ENCODE measurements at places on chromosomes 5 and 9.

- no peak for DNase-seq
Observed at GRCh38 chr9:85941966-85942912, 1.3 kb downstream of the NAA35 start.

- no peak for DNase-seq
Observed at GRCh38 chr5:80600943-80601693, 31.0 kb upstream of the ANKRD34B start.

DNA sequence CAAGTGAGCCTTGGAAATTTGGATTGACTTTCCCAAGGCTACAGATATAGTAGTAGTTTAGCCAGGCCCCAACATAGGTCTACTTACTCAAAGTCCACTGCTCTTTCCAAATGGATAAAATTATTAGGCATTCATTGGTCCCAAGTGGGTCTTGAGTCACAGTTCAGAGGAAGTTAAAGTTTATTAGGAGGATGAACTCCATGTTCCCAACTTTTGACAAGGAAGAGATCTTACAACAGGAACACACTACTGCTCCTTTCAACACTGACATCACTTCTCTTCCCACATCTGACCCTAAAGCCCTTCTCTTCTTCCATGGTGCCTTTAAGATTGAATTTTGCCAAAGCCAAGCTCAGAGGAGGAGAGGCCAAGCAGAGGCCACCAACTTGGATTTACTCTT lies 234.5 kb upstream of the TRIM32 start:
- DNase-seq, result no peak

- DNase-seq, result no peak
Observed at GRCh38 chr5:177117441-177118045, 16.0 kb upstream of the NSD1 start.

GRCh38 chr5:142669477-142669876 lies 16.4 kb downstream of the FGF1 start:
- no peak for DNase-seq

- DNase-seq, result no peak
Observed at GRCh38 chr5:130796902-130797301, 368.2 kb downstream of the HINT1 start.

GRCh38 chr5:1410156-1411014 lies 34.9 kb downstream of the SLC6A3 start:
- DNase-seq, result no peak

DNA sequence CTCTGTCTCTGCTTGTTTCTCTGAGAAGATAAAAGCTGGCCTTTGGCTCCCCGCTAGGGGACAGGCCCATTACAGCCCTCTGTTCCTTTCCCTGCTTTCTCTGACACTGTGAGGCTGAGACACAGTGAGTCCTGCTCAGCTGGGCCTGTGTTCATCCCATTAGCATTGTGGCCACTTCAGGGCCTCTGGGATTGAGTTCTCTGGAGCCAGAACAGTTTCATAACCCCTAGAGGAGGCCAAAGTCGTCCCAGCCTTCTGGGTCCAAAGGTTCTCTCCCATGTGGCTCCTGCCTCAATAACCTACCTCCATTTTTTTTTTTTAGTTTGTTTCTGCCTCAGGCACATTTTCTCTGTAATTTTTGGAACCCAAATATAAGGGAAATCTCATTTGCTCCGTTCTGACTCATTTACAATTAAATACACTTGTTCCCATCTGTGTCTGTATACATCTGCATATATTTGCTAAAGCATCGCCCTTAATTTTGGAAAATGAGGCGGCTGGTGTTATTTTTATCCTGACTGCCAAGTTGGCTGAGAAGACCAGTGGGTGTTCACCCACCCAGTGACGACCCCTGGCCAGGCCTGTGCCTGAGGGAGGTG lies 27.3 kb upstream of the CTNNA1 start:
- DNase-seq, result no peak

- DNase-seq, result no peak
Observed at GRCh38 chr5:148559461-148559860, 94.9 kb downstream of the HTR4 start.

GRCh38 chr5:160083501-160083900 lies 35.7 kb downstream of the PWWP2A start:
- no peak for DNase-seq

- DNase-seq, result no peak
Observed at GRCh38 chr5:89349246-89349980, 466.4 kb upstream of the MEF2C start.

DNA sequence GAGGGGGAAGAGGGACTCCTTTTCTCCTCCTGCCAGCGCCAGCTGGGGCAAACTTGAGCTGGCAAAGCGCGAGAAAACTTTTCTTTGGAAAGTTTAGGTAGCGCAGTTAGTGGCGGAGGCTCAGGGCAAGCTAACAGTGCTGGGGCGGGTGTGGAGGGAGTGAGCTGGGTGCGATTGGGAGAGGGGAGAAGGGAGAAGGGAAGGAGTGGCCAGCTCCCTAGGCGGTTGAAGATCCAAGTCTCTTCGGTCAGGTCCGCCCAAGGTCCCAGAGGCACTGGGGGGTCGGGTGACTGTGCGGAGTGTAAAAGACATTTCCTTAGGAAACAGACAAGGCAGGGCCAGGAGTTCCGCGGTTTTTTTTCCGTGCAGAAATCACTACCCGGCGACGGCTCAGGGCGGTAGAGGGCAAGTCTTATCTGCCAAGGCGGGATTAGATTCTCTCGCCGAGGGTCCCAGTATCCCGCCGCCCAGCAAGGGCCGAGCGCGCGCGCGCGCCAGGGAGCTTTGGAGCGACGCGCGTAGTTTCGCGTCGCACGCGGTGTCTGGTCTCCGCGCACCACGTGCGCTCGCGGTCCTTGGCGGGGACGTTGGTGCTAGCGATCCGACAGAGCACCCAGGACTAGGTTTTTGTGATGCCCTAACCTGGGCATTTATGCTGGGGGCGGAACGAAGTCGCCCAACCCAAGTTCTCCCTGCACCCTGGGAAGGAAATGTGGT lies 33.6 kb upstream of the NFIB start:
- DNase-seq, result no peak

DNA sequence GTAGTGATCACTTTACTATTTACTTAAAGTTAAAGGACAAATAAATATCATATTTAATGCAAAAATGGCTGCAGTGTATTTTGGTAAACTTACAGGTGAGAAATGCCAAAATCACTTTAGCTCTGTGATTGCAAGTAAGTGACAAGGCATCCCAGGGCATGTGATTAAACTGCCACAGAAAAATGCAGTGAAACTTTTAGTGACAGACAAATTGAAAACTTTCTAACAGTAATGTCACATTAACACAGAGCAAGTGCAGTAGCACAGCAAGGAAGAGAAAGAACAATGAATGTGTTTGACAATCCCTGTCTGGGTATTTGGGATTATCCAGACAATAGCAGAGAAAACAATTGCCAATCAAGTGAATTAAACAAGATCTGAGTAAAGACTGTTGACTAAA lies 606.8 kb downstream of the SLCO4C1 start:
- DNase-seq, result no peak

- DNase-seq, result no peak
Observed at GRCh38 chr9:536597-537511, 304.6 kb upstream of the DMRT1 start.

- DNase-seq, result no peak
Observed at GRCh38 chr9:121107029-121107428, 32.3 kb downstream of the CNTRL start.

DNA sequence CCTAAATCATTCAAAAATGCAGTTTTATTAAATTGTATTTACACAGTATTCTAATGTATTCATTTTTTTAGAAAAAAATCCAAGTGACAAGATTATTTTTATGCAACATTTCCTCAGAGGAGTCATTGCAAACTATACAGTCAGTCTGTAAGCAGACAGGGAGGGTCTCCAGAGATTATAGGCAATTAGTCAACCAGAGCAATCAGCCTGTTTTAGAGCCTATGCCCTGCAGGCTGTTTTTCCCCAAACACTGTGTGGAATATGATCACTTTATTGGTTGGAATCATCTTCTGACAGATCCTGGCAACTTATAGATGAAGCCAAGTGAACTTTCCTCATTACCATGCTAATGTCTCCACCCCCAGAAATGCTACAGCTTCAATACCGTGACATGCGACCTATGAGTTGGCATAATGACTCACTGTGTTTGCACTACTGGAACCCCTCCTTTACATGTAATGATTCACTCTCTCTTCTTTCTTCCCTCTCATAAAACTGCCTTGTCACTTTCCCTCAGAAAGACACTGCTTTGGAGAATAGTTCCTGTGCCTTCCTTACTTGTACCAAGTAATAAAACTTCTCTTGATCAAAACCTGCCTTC lies 577.7 kb upstream of the FTMT start:
- no peak for DNase-seq

DNA sequence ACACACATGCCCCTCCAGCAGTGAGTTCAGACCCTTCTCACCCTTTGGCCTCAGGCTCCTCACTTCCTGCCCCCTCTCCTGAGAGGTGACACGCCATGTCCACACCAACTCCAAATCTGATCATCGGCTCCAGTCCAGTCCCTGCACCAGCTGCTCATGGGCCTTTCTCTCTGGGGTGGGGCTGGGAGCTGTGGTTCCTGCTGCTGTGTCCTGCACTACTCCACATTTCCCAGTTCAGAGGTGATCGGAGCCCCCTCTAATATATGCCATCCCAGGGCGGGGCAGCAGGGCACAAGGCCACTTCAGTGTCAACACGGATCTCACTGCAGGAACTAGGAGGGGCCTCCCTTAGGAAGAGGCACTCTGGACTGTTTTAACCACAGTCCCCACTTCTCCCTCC lies 91.5 kb downstream of the ADAMTS2 start:
- no peak for DNase-seq

GRCh38 chr9:94112716-94113465 lies 28.6 kb downstream of the PTPDC1 start:
- DNase-seq, result no peak

DNA sequence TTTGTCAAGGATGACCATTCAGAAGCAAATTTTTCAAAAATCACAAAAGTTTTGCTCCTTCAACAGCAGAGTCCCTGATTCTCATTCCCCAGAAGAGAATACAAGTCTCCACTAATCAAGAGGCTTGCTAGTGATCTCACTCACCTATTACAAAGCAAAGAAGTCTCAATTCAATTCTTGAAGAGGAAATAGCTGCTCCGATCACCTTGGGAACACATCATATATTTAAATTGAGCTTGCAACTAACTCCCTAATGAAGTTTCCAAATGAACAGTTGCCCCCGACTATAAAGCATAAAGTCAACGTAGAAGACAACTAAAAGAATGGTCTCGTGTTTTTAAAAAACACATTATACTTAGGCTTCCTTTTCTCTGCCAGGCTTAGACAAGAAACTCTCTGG lies 1.6 kb downstream of the LIFR start:
- no peak for DNase-seq

DNA sequence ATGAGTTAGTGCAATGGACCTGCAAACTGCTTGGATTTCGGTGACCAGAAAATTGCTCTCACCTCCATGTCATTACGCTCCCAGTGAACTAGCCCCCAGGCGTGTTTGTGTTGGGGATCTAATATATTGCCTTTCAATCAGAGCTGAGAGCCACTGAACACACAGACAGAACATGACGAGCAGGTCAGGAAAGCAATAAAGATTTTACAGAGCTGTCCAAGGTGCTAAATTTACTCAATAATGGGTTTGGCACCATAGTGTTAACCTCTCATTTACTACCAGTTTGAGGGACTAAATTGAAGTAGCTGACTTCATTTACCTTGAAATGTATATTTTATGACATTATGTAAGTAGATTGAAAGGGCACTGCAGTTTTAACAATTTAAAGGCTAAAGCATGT lies 383.0 kb downstream of the EBF1 start:
- DNase-seq, result no peak

DNA sequence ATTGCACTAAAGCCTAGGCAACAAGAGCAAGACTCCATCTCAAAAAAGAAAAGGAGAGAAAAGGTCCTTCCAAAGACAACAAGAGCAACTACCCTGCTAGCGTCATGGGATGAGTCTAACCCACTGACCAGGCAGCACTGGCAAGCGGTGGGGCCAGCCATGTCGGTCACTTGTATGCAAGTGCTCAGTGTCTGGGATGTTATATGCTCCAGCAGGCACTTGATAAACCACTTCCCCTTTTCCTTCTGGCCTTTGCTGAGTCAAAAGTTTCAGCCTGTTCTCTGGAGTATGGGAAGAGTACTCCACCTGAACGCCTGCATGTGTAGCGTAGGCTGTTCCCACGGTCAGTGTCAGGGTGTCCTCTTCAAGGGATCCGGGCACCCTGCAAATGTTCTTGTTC lies 9.2 kb upstream of the MXD3 start:
- DNase-seq, result no peak

- DNase-seq, result no peak
Observed at GRCh38 chr5:63602971-63603370, 359.3 kb downstream of the HTR1A start.

DNA sequence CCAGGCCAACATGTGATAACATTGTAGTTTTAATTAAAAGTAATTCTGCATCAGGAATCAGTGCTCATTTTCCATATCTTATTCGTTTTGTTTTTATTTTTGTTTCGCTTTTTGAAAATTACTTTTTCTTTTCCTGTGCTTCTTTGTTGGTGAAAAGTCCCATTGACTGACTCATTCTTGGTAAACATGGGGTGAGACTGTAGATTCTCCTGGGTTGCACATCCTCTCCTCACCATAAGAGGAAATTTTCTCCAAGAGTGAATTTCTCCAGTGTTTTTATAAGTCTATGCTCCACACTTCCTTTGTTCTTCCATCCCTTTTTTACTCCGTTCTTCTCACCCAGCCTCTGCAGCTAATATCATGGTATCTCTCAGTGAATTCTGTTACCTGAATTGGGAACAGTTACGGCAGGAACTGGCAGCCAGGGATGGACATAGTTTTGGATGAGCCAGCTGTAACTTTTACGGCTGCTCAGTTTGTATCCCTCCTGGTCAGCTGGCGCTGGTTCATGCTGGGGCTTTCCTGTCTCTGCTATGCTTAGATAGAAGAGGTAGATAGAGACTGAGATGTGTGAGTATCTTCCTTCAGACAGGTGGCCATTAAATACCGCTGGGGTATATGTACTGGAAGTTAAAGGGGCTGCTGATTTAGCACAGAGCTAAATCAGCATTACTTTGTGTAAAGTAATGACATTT lies 80.0 kb downstream of the MAN2A1 start:
- DNase-seq, result no peak

DNA sequence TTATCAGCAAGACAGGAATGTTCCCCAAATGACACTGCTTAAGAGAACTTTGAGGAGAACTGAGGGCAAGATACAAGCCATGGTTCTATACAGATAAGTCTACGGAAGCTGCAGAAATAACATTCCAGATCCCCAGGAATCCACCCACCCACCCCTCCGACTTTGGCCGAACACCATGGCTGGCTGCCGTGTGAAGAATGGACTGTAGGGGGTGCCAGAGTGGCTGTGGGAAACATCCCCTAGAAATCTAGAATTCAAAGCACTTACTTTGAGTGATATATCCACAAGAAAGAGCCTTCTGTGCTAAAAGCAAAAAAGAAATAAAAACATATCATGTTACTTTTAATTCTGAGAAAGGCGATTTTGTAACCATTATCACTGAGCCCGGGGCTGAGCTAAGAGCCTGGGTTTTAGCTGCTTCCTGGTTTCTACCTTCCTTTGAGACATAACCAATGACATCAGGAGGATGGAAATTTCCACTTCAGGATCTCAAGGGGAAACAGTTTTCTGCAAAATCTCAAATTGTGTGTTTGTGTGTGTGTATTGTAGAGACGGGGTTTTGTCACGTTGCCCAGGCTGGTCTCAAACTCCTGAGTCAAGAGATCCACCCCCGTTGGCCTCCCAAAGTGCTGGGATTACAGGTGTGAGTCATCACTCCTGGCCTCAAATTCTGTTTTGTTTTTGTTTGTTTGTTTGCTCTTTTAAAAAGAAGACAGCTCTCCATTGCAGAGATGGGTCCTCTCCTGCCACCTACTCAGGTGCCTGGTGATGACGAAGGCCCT lies 36.4 kb downstream of the GGTA1 start:
- no peak for DNase-seq
